Stimulated activated CD4-positive, alpha-beta T cell treated with anti-CD3 and anti-CD28 coated beads, Interleukin-1b, Interleukin-23, amount 100 ng/mL, for 1 hour (primary cell): ENCODE measurements at places on chromosomes 4 and X.

DNA sequence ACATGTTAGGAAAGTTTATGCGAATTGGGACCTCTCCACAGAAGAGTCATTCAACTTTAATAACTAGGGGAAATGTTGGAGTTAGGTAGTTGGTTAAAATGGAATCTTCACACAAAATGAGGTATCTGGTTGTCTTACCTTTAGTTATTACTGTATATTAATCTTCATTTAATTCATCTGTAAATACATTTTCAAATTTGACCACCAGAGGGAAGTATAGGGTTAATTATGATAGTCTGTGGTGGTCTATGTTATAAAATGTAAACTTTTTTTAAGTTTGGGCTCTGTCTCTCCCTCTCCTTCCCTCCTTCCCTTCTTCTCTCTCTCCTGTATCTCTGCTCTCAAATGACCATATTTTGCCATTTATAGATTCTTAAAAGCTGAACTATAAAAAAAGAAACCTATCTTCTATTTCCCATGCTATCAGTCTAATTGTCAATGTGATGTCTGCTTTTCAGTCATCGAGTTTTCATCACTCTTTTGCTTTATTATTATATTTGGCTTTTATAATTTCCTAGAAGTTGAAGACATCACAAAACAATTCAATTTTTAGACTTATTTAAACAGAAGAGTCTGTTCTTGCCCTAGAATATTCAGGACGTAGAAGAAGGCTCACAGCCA is 49.8 kb downstream of the TMEM144 start:
- no peak for DNase-seq

DNA sequence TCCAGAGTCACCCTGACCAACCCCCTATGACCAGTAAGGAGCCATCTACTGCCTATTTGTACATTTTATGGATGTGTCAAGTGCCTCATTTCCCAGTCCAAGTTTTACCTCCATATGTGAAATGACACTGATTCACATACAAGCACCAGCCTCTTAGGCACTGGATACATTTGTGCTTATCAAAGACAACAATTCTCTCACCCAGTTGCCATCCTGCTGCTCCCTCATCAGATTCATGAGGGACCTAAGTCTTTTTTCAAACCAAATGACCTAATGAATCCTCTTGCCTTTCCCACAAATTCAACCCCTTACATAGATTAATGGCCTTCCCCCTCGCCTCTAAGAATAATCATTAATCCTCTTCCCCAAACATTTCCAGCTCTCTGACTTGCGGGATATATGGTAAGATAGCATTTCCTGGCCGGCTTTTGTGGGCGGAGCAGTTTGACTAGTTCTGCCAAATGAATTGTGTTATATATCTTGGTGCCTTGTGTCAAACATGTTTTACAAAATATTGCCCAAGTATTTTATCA is 233.9 kb downstream of the ARAP2 start:
- DNase-seq, result no peak

- DNase-seq, result no peak
These were observed 4.9 kb downstream of the LRPAP1 start for GRCh38 chr4:3527101-3527913.

- no peak for DNase-seq
These were observed 9.5 kb downstream of the UBQLN2 start for GRCh38 chrX:56572975-56573374.

DNA sequence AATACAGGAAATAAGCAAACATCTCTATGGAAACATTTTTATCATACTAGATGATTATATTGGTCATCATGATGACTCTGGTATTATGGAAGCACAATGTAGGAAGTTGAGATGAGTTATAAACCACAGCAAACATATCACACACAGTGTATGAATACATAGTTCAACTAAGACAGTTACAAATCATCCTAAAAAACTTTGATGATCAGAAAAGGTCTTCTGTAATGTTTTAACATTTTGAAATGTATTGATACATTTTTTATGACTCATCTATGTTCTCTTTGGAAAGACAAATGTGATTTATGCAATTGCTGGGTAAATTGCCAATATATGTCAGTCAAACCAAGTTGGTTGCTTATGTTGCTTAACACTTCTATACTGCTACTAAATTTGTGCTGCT is 4.8 kb downstream of the CXCL3 start:
- no peak for DNase-seq

DNA sequence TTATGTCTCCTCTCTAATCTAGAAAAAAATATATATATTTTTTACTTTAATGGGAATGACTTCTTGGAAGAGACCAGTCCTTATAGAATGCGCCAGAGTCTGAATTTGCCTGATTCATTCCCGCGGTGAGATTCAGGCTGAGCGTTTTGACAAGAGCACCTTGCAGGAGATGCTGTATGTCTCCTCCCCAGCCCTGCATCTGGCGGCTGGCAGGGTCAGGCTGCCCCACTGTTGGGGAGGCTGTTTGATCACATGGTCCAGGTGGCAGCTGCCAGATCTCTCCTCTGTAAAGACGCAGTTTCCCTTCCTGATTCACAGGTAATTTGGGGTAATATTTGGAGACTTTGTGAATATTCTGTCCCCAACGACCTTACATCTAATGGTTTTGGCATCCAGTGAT is 9.7 kb downstream of the PDZD4 start:
- DNase-seq, result no peak

DNA sequence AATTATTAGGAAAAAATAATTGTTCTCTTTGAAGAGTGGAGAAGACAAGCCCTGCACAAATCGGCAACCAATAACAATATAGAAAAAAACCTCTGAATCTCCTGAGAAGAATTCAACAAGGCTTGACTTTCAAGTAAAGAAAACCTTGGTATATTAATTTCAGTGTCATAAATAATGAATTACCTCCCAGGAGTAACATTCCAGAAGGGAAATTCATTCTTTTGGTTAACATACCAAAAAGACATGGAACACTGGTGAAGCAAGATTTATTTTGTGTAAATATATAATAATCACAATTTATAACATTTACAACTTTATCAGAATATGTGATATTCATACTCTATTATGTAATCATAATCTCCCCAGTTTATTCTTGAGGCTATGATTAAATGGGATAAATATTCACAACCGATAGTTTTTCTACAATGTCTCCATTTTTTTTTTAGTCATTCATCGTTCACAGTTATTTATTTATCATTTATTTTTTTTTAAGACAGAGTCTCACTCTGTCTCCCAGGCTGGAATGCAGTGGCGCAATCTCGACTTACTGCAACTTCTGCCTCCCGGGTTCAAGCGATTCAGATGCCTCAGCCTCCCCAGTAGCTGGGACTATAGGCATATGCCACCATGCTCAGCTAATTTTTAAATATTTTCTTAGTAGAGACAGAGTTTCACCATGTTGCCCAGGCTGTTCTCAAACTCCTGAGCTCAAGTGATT is 53.0 kb upstream of the RPS6KA6 start:
- DNase-seq, result no peak

- DNase-seq, result no peak
These were observed 85.6 kb upstream of the NMU start for GRCh38 chr4:55721651-55722050.

- no peak for DNase-seq
These were observed 376 bp upstream of the C4orf36 start for GRCh38 chr4:86892636-86892960.

DNA sequence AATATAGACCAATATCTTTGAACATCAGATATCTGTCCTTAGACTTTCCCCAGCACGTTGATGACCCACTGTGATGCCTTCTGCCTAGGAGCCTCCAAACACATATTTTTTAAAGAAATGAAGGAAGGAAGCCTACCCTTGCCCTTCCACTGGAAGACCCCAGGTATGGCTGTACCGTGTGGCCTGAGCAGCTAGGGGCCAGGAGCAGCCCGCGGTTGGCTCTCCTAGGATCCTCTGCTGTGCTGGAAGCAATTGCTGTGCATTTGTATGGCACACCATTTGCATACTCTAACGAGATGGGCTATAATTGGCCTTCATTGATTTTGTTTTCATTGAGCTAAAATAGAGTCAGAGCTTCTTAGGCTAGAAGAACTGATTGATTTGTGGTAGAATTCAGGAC is 128.8 kb downstream of the GPAT3 start:
- no peak for DNase-seq

GRCh38 chrX:109629310-109629709 is 4.3 kb upstream of the KCNE5 start:
- no peak for DNase-seq

- no peak for DNase-seq
These were observed 290.5 kb downstream of the RAB28 start for GRCh38 chr4:13193662-13194061.

DNA sequence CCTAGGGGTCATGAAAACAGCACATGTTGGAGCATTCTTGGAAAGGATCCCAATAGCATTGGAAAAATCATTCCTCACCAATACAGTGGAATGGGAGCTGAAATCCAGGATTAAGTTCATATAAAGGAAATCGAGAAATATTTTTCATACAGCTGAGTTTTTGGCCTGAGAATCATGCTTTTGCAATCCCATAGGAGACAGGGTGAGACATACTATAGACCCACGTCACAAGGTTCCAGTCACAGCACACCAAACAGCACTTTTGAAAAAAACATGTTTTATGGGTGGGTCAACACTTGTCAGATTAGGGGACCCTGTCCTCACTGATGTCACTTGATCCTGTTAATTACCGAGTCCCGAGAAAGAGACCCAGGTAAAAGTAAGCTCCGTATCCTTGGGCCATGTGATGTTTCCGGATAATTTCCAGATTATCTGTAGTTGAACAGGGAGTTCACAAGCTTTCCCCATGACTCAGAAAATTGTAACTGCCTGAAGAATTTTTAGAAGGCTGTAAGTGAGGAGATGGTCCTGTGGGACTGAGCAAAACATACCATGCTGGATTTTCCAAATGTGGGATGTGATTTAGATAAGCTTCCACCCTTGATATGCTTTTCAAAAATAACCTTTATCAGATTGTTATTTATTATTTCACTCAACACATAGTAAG is 80.9 kb upstream of the TLR3 start:
- no peak for DNase-seq

DNA sequence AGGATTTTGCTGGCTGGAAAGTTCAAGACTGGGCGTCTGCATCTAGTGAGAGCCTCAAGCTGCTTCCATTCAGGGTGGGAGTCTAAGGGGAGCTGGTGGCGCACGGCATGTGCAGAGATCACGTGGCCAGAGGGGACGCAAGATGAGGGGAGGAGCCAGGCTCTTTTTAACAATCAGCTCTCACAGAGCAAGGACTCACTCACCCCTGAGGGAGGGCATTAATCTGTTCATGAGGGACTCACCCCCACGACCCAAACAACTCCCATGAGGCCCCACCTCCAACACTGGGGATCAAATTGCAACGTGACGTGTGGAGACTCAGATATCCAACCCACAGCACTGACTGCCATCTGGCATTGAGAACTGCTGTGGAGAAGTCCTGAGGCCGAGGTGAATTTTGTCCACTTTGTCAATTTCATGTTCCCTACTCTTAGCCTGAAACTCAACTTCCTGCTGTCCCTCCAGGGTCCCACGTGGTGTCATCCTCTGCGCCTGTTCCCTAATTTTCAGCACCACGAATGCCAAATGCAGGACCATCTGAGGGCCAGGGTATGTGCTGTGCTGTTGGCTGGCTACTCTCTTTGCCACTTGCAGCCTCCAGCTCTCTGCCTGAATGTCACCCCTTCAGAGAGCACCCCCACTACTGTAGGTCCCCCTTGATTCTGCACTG is 5.6 kb downstream of the ZFP92 start:
- no peak for DNase-seq
